Fibroblast of mammary gland (primary cell): ENCODE measurements at places on chromosomes 1 and 21.

DNA sequence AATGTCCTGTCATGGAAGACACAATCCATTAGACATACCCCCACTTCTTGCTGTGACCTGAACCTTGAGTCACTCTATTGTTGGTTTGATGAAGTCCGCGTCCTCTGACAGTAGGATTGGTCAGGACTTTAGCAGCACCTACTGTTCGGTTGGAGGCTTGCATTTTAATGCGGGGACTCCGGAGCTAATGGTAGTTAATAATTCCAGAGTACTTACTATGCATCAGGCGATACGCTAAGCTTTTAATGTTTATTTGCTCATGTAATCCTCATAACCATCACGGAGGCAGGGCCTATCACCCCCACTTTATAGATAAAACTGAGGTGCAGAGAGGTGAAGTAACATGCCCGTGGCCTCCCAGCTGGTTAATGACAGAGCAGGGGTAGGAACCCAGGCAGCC, 7.9 kb upstream of the ELF3 start:
- DNase-seq = no peak

- DNase-seq = peak; percentile 24
These were observed 556 bp downstream of the WDR77 start for GRCh38 chr1:111448482-111448917.

DNA sequence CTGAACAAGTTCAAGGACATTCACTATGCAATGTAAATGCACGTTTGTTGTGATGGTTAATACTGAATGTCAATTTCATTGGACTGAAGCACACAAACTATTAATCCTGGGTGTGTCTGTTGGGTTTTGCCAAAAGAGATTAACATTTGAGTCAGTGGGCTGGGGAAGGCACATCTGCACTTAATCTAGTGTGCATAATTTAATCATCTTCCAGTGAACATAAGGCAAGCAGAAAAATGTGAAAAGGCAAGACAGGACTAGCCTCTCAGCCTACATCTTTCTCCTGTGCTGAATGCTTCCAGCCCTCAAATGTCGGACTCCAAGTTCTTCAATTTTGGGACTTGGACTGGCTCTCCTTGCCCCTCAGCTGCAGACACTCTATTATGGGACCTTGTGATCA, 40.1 kb downstream of the PRPF38A start:
- no peak for DNase-seq

DNA sequence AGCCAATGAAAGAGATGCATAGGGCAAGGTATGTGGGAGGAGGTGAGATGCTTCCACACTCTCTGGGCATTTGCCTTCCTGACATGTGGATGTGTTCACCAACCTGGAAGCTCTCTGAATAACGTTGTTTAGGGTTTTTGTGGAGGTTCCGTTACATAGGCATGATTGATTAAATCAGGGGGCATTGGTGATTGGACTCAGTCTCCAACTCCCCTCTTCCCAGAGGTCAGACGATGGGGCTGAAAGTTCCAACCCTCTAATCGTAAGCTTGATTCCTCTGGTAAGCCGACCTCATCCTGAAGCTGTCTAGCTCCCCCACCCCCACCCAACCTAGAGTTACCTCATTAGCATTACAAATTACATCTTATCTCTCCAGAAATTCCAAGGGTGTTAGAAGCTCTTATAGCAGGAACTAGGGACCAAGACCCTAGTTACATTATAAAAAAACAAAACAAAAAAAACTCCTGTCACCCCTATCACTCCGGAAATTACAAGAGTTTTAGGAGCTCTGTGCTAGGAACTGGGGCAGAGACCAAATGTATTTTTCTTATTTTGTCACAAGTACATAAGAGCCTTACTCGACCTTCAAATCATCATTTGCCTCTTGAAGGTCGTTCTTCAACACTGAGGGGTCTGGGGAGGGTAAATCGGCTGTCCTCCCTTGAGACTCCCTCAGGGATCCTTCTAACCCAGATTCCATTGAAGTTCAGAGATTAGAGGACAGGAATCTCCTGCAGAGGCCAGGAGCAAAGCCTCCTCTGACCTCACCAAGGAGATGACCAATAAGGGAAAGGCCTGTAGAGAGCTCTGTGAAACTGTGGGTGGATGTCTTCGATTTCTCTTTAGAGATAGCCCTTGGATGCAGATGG, 58.2 kb downstream of the DNTTIP2 start:
- DNase-seq = no peak

- DNase-seq = peak; percentile 89
These were observed 9.0 kb upstream of the C1orf198 start for GRCh38 chr1:230877146-230877923.

- no peak for DNase-seq
These were observed 263.6 kb downstream of the RWDD3 start for GRCh38 chr1:95497566-95497965.

DNA sequence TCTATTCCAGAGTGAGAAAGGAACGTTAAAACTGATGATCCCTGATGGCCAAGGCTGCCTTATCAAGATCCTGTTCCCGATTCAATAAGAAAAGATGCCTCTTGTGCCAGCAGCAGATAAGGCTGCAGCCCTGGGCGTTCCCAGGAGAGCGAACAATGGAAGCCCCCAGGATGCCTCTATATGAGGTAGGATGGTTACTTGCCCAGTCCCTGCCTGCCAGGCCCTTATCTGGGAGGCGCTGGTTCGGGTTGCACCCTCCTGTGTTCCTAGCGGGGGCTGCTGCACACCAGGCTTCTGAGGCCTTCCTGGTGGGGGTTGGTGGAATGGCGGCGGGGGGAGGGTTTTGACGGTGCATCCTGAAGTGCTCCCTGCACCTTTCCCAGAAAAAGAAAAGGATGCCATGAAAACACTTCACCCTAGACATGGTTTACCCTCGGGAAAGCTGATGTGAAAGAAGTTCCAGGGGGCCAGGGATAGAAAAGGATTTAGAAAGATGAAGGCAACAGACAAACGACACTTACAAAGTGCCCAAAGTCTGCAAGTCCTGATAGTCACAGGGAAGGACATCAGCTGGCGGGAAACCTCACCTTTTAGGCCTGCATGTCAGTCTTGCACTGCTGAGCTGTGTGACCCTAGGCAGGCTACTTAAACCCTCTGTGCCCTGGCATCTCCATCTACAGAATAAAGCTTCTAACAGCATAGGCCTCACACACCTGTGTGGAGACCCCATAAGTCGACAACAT, 100.3 kb downstream of the KCNJ15 start:
- DNase-seq = no peak

- no peak for DNase-seq
These were observed 14.7 kb downstream of the TIE1 start for GRCh38 chr1:43315481-43315880.

GRCh38 chr1:16110456-16110855, 37.0 kb upstream of the FAM131C start:
- no peak for DNase-seq
